ENCODE measurements at places on chromosomes 7 and 10.

GRCh38 chr7:20033621-20034400 is 183.4 kb downstream of the MACC1 start:
- no peak for DNase-seq

DNA sequence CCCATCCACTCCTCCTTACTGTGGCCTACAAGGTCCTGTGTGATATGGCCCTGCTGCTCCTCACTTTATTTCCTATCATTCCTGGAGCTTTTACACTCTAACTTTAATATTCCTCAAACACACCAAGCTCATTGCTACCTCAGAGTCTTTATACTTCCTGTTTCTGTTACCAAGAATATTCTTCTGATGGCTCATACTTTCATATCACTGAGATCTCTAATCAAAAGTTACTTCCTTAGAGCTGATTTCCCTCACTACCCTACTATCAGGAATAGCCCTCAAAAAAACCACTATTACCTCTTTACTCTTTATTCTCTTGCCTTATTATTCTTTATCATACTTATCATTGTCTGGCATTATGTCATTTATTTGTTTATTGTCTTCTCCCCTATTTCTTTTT is 5.8 kb upstream of the PPP3CB start:
- no peak for DNase-seq

- DNase-seq = no peak
Observed at GRCh38 chr10:119522747-119523426, 19.6 kb downstream of the RGS10 start.

DNA sequence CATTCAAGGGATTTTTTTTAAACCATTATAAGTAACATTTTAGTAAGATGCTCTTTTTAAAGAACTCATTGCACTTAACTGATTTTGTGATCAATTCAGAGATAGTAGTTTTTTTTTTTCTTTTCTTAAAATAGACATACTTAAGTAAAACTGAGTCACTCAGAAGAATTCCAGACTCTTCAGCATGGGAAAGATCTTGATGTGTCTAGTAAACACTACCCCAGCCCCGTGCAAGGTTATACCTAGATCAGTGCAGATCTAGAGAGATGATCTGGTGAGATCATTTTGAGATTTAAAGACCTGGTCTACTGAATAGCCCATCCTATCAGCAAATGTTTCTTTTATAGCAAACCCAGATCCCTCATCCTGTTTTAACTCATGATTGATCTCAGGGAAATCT is 8.6 kb downstream of the ADRB1 start:
- DNase-seq = no peak

GRCh38 chr7:49845626-49846025 is 72.2 kb downstream of the VWC2 start:
- DNase-seq = no peak

DNA sequence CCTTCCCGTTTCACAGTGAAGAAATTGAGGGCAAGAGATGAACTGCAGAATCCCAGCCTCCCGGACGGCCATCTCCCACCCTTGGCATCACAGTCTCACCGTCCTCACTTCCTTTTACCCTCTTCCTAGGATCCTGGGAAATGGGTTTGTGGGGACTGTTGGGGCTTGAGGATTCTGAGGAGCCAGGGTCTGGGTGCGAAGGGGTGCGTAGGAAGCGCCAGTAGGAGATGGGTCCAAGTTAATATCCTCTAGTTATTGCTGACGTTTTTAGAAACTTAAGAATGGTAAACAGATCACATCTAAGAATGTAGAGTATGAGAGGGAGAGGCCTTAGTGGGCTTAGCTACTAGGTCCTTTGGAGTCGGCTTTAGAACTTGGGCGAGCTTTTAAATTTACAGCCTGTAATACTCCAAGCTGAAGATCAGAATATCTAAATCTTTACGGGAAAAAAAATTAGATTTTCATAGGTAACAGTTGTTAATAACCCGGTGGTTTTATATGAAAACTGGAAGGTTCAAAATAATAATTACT is 696 bp downstream of the MALSU1 start:
- DNase-seq = no peak

DNA sequence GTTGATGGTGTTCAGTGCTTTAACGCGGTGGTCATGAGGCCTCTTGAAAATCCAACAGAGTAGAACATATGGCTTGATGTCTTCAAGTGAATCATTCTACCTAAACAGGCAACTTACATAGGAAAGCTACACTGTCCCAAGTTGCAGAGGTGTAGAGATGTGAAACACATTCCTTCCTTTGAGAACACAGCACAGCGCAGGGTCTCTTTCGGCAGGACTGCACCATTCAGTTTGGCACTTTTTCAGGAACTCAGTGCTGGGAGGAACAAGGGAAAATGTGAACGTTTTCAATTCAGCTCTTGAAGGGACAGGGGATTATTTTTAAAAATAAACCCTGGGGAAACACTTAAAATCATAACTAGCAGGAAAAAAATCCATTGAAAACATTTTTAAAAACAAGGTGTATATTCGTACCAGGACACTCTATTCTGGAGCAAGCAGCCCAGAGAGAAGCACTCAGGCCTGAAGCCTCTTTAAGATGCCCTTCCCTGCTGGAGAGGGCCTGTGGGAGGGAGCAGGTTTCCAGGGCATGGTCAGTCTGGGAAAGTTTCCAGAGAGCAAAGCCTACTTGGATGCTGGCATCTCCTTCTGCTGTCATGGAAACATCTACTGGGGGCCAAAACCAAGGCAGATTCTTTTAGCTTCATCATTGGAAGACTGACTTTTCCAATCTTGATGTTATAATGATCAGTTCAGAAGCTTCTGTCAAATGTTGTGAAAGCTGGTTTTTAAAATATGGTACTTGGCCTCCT is 60.4 kb upstream of the NPVF start:
- no peak for DNase-seq

- DNase-seq = no peak
Observed at GRCh38 chr10:50618624-50619023, 5.1 kb downstream of the SGMS1 start.

GRCh38 chr10:63553473-63553872 is 32.3 kb downstream of the REEP3 start:
- DNase-seq = no peak

GRCh38 chr10:75201793-75202307 is 8.7 kb upstream of the VDAC2 start:
- no peak for DNase-seq

DNA sequence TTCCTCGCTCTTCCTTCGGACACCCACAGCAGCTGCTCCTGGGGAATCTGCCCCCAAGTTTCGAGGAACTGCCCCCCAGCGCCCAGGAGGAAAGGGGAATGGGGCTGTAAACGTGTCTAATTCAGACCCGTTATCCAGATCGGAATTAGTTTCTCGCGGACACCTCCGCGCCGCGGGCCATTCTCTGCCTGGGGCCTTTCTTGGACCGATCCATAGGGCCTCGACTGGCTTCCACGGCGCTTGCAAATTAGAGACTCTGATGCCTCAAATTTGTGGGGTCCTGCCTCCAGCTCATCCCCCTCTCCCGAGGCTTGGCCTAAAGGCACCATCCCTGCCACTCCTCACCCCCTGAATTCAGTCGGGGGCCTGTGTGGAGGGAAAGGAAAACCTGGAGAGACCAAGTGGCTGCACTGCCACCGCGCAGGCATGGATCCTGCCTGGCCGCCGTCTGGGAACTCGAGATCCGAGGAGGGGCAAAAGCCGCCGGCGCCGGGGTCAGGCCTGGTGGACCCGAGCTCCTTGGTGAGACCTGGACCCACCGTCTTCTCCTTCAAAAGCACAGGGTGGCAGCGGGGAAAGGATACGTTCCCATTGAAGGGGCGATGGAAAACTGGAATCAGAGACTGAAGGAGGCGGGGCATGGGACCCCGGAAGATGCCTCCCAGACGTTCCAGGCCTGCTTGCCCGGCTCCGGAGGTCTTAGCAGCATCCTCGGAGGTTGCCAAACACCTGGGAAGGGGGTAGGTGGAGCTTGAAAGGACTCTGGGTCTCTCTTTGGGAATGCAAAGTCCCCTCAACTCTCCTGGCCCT is 13.7 kb downstream of the LBX1 start:
- no peak for DNase-seq

DNA sequence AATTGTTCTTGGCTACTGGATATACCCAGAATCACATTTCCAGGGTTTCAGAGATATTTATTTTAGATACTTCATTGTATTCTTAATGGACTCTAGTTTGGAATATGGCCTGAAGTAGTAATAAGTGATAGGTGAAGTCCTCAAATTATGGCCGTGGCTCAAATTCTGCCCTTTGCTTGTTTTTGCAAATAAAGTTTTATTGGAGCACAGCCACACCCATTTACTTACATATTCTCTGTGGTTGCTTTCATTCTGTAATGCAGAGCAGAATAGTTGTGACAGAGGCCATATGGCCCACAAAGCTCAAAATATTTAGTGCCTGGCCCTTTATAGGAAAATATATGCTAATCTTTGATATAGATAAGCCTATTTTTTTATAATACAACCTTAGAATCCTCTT is 19.5 kb downstream of the ANLN start:
- DNase-seq = no peak

DNA sequence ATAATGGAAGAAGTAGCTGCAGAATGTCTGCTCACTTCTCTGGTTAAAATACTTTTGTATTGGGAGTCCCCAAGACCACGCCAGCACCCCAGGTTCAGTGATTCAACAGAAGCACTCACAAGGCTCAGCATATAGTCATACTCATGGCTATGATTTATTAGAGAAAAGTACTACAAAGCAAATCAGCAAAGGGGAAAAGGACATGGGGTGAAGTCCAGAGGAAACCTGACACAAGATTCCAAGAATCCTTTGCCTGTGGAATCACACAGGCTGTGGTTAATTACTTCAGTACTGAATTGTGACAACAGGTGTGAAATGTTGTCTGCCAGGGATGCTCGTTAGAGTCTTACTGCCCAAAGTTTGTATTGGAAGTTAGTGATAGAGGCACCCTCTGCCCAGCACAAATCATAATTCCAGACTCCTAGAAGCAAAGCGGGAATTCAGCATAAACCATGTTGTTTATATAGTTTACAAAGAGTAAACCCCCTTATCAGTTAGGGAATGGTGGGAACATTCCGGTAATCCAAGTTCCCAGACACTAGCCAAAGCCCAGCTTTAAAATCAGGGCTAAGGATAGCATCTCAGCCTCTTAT is 79.4 kb downstream of the HYCC1 start:
- DNase-seq = no peak

DNA sequence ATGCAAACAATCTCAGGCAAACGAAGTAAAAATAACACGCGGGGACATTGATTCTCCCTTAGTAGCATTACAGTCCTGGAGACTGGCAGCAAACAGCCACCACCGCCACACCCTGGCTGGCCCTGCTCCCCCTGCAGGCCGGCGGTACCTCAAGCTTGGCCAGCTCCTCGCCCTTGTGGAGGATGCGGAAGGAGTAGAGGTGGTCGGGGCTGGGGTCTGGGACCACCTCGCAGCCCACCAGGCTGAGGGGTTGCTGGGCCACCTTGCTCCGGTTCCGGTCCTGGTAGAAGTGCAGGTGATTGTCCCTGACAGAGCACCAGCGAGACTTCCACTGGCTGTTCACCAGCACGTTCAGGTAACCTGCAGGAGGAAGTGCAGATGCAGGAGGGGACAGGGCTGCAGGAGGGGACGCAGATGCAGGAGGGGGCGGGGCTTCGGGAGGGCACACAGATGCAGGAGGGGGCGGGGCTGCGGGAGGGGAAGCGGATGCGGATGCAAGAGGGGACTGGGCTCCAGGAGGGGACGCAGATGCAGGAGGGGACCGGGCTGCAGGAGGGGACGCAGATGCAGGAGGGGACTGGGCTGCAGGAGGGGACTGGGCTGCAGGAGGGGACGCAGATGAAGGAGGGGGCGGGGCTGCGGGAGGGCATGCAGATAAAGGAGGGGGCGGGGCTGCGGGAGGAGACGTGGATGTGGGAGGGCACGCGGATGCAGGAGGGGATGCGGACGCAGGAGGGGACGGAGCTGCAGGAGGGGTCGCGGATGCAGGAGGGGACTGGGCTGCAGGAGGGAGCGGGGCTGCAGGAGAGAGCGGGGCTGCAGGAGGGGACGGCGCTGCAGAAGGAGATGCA is 65.7 kb downstream of the VWA2 start:
- DNase-seq = no peak

DNA sequence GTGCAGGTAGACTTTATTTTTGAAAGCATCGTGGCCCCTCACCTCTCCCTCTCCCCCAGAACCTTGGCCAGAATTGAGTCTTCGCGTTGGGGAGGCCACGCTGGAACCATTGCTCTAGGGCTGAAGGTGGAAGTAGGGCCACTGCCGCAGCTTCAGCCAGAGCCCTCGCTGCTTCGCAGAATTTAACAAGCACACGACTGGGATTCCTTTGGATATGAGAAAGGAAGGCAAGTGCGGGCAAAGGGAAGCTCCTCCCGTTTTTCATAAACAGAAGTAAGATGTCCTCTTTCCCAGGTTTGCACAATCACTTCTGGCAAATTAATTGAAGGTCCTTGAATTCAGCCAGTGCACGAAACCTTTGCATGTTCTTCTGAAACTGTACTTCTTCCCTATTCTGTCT is 168.1 kb downstream of the CCDC3 start:
- no peak for DNase-seq

- DNase-seq = peak; percentile 20
Observed at GRCh38 chr10:80664071-80664680, 126.5 kb downstream of the SH2D4B start.

DNA sequence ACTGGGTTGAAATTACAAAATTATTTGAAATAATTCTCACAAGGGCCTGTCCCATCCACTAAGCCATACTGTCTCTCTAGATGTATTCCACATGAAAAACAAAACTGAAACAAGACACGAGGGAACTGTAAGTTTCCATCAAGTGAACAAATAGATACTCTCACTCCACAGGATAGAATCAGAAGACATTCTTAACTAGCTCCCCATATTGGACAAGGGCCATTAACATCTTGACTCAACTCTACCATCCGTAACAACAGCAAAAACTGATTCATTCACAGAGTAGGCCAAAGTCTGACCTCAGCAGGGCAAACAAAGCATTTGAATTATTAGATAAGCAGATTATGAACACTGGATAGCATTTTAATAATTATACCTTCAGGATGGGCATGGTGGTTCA is 29.1 kb downstream of the UBE2H start:
- no peak for DNase-seq

GRCh38 chr7:41280491-41280890 is 422.4 kb downstream of the INHBA start:
- DNase-seq = no peak

- DNase-seq = no peak
Observed at GRCh38 chr7:51289623-51290303, 26.8 kb downstream of the COBL start.

Data from hematopoietic multipotent progenitor cell treated with erythropoietin and hydrocortisone succinate and interleukin-3 and kit ligand, for 17 days (in vitro differentiated cells).